ENCODE measurements at places on chromosomes 2 and 18.

DNA sequence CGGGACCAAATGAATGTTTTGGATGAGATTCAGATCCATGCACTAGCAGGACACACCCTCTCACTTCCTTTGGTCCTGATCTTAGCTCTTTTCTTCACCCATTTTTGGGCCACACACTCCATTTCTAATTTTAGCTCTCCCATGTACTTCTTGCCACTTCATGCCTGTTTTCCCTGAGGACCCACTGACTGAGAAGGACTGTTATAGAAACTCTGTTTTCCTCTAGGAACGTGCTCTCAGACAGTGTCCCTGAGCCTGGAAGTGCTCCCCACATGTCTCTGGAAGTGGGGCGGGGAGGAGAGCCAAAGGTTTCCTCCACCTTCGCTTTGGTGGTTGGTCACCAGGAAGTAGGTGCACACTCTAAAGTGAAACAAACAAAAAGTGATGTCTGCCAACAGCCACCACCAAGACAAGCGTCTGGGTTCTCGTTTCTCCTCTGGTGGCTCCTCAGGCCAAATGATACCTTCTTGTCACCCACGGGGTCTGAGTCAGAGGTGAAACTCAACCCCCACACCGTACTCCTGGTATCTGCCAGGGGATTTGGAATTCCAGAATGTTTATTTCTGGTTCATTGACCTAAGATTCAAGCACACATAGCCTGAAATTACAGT is 74.7 kb downstream of the MERTK start:
- no peak for DNase-seq

DNA sequence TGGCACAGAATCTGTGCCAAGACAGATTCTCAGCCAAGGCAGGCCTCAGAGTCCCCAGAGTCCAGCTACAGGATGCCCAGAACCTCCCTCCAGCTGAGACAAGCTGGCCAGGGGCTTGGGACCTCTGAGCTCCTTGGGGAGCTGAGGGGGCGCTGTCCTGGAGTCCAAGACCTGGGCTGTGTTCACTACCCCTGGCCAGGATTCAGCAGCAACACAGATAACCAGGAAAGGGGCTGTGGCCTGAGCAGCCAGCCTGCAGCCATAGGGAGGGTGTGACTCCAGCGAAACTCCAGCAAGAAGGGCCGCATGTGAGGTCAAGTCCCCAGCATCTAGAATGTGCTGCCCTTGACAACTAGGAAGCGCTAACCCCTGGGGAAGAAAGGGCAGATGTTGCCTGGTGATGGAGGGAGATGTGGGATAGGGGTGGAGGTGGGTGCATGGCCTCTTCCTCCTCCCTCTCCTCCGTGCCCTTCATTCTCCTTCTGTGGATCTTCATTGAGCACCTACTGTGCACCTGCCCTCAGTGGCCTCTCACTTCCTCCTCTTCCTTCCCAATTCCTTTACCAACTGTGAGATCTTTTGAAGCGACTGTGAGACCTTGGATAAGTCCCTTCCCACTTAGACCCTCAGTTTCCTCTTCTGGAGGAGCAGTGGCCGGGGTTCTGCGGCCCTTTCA is 7.7 kb upstream of the ARID5A start:
- no peak for DNase-seq

GRCh38 chr2:134438371-134438770 is 184.5 kb downstream of the MGAT5 start:
- DNase-seq, result no peak

- DNase-seq, result no peak
These were observed 942 bp upstream of the ZNF236 start for GRCh38 chr18:76821356-76821874.
